Germinal center (tissue), 1 donor: ENCODE measurements at places on chromosomes 5 and 9.

DNA sequence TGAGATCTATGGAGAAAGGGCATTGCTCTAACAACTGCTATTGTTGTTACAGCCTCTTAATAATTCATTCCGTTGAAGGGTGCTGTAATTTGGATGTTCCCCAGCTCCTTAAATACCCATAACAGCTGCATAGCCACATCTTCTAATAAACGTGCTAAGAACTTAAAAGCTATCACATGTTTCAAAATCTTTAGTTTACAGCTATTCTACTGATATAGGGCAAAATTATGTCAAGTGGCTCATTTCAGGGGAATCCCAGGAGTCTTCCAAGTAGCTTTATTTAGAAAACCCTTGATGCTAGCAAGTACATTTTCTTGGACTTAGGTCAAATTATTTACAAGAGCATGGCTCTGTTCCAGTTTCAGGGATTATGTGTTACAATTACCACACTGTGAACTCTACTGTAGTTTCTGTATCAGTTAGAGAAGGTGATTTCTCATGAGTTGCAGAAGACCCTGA lies 990.4 kb upstream of the ACO1 start:
- DNase-seq, result no peak

DNA sequence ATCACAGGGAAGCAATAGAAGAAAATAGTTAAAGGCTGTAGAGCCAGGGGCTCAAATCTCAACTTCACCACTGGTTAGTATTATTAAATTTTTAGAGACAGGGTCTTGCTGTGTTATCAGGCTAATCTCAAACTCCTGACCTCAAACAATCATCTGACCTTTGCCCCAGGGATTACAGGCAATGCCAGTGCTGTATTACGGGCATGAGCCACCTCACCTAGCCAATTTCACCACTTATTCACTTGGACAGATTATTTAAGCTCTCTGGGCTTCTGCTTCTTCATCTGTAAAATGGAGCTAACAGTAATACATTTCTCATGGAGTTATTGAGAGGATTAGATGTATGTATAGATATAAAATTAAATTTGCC lies 155.9 kb upstream of the KLF4 start:
- no peak for DNase-seq

DNA sequence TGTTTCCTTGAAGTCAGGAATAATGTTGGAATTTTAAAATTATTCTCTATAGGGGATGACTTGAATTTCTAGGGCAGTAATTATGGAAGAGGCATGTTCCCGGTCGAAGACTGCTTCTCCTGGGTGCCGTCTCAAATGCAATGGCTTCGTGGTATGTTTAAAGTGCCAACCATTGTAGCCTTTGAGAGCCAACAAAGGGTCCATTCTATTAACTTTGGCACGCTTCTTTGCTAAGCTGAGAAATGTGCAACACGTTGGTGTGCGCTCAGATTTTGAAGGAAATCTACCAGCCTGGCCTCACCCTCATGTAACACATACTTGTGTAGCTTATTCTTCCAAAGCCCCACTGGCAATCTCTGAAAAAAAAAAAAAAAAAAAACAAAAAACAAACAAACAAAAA lies 221.2 kb upstream of the ANKH start:
- DNase-seq, result no peak

- no peak for DNase-seq
Observed at GRCh38 chr9:136105398-136106135, 10.5 kb upstream of the NACC2 start.

GRCh38 chr9:7360513-7360912 lies 439.1 kb downstream of the DMAC1 start:
- DNase-seq, result no peak

DNA sequence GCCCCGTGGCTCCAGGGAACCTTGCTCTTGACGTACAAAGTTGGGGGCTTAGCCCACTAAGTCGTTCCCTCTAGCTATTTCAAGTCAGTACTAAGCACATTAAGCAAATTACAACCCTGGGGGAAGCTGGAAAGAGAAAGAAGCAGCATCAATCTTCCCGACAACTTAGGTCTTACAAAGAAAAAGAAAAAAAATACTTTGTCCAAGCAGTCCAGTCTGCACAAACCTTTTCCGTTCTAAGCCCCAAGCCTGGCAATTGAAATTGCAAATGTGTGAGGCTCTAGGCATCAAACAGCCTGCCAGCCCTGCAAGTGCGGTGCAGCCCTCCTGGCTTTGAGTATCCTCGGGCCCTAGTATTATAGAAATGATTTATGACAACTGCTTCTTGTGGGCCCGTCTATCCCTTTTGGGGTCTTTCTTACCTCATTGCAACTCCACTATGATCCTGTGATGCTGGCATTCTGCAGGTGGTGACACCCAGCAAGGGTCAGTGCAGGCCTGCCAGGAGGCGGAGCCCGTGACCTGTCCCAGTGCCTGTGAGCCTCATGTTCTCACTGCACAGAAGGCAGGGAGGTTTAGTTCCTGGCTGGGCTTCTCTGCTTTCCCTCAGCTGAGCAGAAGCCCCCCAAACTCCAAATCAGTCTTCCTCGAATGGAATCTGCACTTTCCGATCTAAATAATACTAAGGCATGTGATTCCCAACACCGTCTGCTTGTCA lies 232.3 kb upstream of the IRX2 start:
- no peak for DNase-seq

DNA sequence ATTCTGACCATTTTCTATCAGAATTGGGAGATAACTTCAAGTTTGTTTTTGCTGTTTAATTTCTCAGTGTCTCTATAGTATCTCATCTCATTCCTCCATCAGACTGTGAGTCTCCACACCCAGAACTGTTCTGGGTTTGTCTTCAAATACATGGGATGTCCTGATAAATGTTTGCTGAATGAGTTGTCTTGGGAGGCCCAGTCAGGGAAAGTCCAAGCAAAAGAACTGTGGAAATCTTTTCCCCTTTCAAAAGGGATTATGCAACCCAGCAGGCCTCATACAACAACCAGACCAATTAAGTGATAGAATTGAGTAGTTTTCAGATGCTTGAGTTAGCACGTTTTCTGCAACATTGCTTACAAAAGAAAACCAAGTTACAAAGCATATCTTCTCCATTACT lies 324.4 kb downstream of the BRINP1 start:
- DNase-seq, result no peak

DNA sequence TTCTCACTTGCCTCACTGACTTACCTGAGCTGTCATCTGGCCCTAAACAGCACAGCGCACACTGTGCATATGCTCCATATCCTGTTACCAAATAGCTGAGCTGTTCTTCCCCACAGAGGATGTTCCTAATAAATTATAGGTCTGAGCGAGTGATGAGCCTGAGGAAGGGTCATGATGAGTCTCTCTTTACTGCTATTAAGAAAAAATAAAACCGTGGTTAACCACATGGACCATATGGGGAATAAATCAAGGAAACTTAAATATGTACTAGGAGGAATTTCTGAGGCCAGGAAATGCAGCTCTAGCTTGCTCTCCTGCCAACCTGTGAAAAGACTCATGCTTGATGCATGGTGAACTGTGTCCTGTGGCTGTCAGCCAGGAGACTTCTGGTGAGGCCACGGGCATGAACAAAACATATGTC lies 424.8 kb upstream of the DMAC1 start:
- no peak for DNase-seq

- DNase-seq, result no peak
Observed at GRCh38 chr5:54226215-54226614, 84.2 kb downstream of the ARL15 start.

GRCh38 chr5:130908186-130908585 lies 256.9 kb downstream of the HINT1 start:
- no peak for DNase-seq

GRCh38 chr9:101706997-101707396 lies 31.4 kb downstream of the GRIN3A start:
- no peak for DNase-seq

DNA sequence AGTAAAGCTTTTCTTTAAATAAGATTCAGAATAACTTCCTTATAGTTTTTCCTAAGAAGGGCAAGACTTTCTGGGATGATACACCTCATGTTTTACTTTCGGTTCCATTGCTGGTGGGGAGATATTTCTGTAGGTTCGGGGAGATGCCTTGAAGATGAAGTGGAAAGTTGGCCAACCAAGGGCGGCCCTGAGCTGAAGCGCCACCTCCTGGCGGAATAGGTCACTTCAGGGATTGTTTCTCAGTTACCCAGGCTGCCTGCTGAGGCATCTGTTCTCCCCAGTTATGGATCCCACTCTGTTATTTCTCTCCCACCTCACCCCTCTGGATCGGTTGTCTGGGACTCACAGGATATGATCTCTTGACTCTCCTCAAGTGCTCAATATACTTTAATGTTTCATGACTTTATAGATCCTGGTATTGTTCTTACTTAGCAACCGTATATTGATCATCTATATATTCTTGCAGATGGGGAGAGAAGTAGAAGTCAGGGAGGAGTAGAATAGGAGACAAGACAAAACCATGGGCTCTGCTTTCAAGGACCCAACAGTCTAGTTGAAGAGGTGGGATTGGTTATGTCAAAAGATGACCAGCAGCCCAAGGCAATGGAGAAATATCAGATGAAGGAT lies 23.4 kb downstream of the MEGF10 start:
- peak; percentile 68 for DNase-seq

GRCh38 chr9:121026768-121027167 lies 23.3 kb downstream of the C5 start:
- no peak for DNase-seq

- no peak for DNase-seq
Observed at GRCh38 chr5:127864511-127864910, 161.3 kb downstream of the CCDC192 start.

- peak; percentile 22 for DNase-seq
Observed at GRCh38 chr9:76643399-76644117, 120.7 kb upstream of the PCA3 start.

- DNase-seq, result no peak
Observed at GRCh38 chr9:15249981-15250380, 57.0 kb downstream of the TTC39B start.

DNA sequence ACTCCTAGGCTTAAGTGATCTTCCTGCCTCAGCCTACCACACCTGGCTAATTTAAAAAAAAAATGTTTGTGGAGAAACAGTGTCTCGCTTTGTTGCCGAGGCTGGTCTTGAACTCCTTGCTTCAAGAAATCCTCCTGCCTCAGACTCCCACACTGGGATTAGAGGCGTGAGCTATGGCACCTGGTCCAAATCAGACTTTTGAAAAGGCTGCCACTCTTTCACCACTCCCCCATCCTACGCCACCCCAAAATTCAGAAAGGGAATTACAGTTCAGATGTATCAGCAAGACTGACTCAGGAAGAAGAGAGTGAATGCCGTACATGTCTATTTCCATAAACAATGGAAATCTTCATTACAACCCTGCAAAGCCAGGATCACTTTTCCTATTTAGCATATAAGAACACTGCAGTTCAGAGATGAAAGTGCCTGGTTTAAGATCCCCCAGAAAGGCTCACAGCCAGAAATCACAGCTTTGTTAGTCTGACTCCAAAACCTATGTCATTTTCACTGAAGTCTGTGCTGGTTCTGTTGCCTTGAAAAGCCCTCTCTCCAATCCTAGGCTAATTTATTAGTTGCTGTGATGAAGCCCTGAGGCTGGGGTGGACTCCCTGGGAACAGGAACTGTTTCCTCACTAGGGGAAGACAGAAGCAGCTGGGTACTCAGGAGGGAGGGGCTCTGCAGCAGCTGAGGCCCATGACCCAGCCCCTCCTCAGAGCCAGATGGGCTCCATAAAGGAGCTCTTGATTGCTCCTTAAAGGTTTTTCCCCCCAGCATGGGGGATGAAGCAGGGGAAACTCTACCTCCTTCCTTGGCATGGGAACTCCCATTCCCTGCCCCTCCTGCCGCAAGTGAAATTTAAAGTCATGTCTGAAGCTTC lies 3.1 kb downstream of the FBLL1 start:
- DNase-seq, result no peak

GRCh38 chr5:159130871-159131270 lies 31.2 kb upstream of the EBF1 start:
- DNase-seq, result no peak

DNA sequence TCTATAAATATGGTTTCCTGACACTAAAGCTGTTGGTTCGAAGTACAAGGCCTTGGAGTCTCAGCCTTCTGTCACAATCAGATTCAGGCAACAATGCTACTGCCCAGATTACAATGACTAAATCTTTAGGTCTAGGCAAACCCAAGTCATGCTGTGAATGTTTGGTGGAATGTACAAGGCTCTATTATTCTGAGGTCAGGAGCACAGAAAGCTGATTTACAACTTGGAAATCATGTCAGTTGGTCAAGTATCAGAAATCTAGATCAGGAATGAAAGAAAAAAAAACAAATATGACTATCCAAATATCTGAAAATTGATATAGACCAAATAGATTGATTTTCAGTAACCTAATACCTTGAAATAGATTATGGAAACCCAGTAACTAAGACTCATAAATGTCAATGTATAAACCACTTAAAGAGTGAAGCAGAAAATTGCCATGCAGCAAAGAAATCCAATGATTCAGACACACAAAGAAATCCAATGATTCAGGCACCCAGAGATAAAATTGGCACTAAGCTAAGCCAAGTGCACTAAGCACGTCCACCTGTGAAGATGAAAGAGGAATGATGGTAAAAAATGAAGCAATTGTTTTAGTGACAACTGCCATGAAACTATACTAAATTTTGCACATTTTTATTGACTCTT lies 588.0 kb upstream of the TUSC1 start:
- no peak for DNase-seq

DNA sequence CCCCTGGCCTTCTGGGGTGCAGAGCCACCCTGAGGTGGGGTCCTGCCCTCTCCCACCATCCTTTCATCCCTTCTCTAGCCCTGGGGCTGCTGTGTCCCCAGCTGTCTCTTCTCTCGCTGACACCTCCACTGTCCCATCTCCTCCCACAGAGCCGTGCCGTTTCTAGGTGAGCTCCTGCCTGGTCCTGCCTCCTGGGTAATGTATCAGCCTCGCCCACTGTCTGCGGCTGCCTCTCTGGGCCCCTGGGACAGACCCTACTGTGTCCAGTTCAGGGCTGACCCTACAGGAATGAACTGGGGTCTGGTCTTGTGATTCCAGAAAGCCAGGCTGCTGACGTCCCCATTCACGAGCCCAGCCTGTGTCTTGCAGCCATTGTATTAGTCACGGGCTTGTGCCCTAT lies 4.1 kb downstream of the PAEP start:
- no peak for DNase-seq

DNA sequence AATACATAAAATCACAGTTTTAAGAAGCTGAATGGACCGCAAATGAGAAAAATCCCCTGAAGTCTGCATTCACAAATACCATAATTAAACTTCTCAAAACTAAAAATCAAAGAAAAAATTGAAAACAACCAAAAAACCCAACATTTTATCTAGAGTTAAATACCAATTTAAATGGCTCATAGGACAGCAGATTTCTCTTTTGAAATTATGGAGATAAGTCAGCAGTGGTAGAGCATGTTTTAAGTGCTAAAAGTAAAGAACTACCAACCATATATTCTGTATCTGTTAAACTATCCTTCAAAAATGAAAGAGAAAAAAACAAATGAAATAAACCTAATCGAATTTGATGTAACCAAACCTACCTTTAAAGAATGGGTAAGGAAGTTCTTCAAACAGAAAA lies 862.8 kb downstream of the TAF11L14 start:
- DNase-seq, result no peak

DNA sequence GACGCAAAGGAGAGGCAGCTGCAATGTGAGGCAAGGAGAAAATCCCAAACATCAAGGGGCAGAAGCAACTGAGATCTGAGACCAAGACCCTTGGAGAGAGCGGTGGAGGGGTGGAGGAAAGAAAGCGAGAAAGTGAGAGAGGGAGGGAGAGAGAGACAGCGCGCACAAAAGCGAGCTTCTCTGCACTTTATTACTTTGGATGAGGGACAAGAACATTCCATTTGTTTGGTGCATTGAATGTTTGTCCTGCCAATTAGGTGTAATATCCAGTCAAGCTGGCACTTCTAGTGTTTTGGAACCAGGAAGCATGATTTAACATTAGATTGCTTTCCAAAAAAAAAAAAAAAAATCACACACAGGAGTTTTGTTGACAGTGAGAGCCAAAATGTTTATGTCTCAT lies 1.4 kb downstream of the CAST start:
- DNase-seq, result no peak
